Mesendoderm (in vitro differentiated cells): ENCODE measurements at places on chromosomes 2 and 18.

GRCh38 chr2:85807756-85808155, 54.0 kb downstream of the ATOH8 start:
- DNase-seq, result no peak

GRCh38 chr2:138780908-138781307, 718 bp upstream of the NXPH2 start:
- DNase-seq, result no peak

GRCh38 chr2:47616506-47616905, 166.4 kb upstream of the MSH6 start:
- no peak for DNase-seq

DNA sequence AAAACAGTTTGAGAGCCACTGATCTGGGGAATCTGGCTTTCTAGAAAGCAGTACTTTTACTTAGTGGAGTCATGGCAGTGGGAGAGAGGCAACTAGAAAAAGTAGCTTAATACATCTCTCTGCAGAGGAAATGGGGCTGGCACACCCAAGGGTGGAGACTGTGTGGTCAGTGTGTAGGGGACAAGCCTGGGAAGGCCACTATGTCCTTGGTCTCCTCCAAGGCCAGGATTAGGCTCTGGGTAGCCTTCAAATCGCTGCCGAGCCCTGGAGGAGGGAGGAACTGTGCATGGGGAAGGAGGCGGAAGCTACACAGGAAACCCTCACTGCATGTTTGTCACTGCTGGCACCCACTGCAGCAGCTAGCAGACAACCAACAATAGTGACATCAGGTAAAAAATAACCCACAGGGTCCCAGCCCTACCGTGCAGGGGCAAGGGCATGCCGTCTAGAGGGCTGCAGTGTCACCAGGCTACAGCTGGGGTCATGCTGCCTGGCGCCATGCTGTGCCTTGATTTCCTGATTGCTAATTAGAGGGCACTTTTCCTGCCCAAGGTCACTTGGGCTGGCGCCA, 34.8 kb downstream of the LBH start:
- no peak for DNase-seq

GRCh38 chr2:71562518-71562917, 109.2 kb downstream of the DYSF start:
- no peak for DNase-seq

- DNase-seq, result no peak
Measured at GRCh38 chr18:400456-400855, 100.0 kb downstream of the COLEC12 start.
